ENCODE measurements at places on chromosomes 1 and 21. TPM values are rescaled to one million over a fixed set of nuclear protein-coding genes. Genes with fewer than 3 reads are reported as not detected.

The PROK1 gene
- total RNA-seq = not detected

The RHD gene
- total RNA-seq = 0.30 TPM

The TFF2 gene
- not detected for total RNA-seq

The LRRC39 gene
- total RNA-seq = 0.52 TPM

The RGS16 gene
- total RNA-seq = 29.1 TPM

The ZNF683 gene
- total RNA-seq = not detected

The GPR3 gene
- total RNA-seq = 5.8 TPM

The SELENBP1 gene
- 36.9 TPM for total RNA-seq

The HSPB7 gene
- total RNA-seq = not detected

The AIRE gene
- 0.31 TPM for total RNA-seq

The HIPK1 gene
- total RNA-seq = 39.1 TPM

The SUSD4 gene
- 0.07 TPM for total RNA-seq

The MSH4 gene
- total RNA-seq = 0.24 TPM

The ICOSLG gene
- 0.96 TPM for total RNA-seq

The KAZN gene
- total RNA-seq = 11.5 TPM

The MLLT11 gene
- 37.2 TPM for total RNA-seq

The KPRP gene
- not detected for total RNA-seq

The ANKRD45 gene
- total RNA-seq = 0.55 TPM

The RUNX3 gene
- 1.3 TPM for total RNA-seq

The SPRR3 gene
- not detected for total RNA-seq

The CASQ2 gene
- not detected for total RNA-seq

The SMYD2 gene
- 26.4 TPM for total RNA-seq

The POFUT2 gene
- 25.4 TPM for total RNA-seq

The CYYR1 gene
- 34.2 TPM for total RNA-seq

The SCCPDH gene
- total RNA-seq = 12.2 TPM

The MARK1 gene
- total RNA-seq = 16.3 TPM

The PARS2 gene
- 27.9 TPM for total RNA-seq

The CYP2J2 gene
- 0.52 TPM for total RNA-seq

The PATJ gene
- total RNA-seq = 31.6 TPM

The FRRS1 gene
- 10.3 TPM for total RNA-seq

The KCNE2 gene
- not detected for total RNA-seq

The LCE2B gene
- total RNA-seq = not detected

The RGS4 gene
- total RNA-seq = 1.0 TPM

The ELAVL4 gene
- total RNA-seq = 1.7 TPM

The STK40 gene
- 25.0 TPM for total RNA-seq

The GPR61 gene
- total RNA-seq = 0.17 TPM

The SLC44A5 gene
- total RNA-seq = 8.0 TPM

The CDK18 gene
- total RNA-seq = 52.0 TPM

The SPATA17 gene
- total RNA-seq = 0.30 TPM

The RGS7 gene
- total RNA-seq = 1.6 TPM

The CTBS gene
- total RNA-seq = 12.2 TPM

The LCE1C gene
- not detected for total RNA-seq

The UBE2U gene
- total RNA-seq = not detected

The DPYD gene
- total RNA-seq = 0.59 TPM

The ARHGEF16 gene
- 34.7 TPM for total RNA-seq

All from H7 (cell line).